ENCODE measurements at places on chromosomes 5 and 9. TPM values are rescaled to one million over a fixed set of nuclear protein-coding genes. Genes with fewer than 3 reads are reported as not detected.

Gene TRUB2
- 16.9 TPM for total RNA-seq

Gene CDH18
- not detected for total RNA-seq

Gene INSYN2B
- total RNA-seq, result not detected

Gene NDST1
- 0.13 TPM for total RNA-seq

Gene SLC6A3
- total RNA-seq, result not detected

Gene AQP7
- total RNA-seq, result 0.55 TPM

Gene SLC6A18
- total RNA-seq, result not detected

Gene TMEM174
- not detected for total RNA-seq

Gene HK3
- 0.33 TPM for total RNA-seq

Gene ATP6V0E1
- total RNA-seq, result 166 TPM

Gene CEL
- 1.1 TPM for total RNA-seq

Gene QRFP
- not detected for total RNA-seq

Data from activated CD4-positive, alpha-beta memory T cell treated with anti-CD3 and anti-CD28 coated beads, Interleukin-2, amount 10 ng/mL, durations not matched to agents 7 days and 5 days (primary cell).